Epithelial cell of prostate (primary cell): ENCODE measurements at places on chromosomes 2 and 18.

DNA sequence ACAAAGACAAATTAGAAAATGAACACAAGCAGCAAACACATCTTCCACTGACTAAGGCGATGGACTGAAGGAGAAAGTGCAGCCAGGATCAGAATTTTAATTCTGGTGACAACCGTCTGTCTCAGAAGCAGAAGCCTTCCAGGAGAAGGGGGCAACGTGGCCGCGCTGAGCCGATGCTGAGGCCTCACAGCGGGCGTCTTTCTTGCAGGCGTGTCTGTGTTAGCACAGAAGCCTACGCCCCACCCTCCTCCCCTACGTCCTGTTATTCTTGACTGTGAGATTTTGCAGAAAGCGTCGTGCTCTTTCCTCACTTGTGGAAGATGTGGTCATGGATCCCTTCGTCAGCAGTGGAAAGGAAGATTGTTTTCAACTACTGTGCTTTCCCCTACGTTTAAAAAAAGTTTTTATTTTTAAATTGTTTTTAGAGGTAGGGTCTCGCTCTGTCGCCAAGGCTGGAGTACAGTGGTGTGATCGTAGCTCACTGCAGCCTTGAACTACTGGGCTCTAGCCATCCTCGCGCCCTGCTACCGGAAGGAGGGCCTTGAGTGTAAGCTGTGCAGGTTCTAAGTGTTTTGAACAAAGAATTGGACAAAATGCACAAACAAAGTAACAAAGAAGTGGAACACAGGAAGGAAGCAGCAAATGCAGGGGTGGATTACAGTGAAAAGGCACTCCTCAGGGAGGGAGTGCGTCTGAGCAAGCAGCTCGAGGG, 422.0 kb downstream of the GALR1 start:
- DNase-seq, result no peak

- DNase-seq, result no peak
Measured at GRCh38 chr18:49588171-49588570, 26.3 kb downstream of the LIPG start.

GRCh38 chr2:69615969-69616368, 27.6 kb downstream of the AAK1 start:
- DNase-seq, result no peak

- peak; percentile 56 for DNase-seq
Measured at GRCh38 chr2:101446869-101447268, 28.0 kb downstream of the RFX8 start.

GRCh38 chr2:182319556-182320505, 107.0 kb downstream of the PDE1A start:
- no peak for DNase-seq

- DNase-seq, result no peak
Measured at GRCh38 chr2:186477790-186478189, 8.3 kb upstream of the ZC3H15 start.

DNA sequence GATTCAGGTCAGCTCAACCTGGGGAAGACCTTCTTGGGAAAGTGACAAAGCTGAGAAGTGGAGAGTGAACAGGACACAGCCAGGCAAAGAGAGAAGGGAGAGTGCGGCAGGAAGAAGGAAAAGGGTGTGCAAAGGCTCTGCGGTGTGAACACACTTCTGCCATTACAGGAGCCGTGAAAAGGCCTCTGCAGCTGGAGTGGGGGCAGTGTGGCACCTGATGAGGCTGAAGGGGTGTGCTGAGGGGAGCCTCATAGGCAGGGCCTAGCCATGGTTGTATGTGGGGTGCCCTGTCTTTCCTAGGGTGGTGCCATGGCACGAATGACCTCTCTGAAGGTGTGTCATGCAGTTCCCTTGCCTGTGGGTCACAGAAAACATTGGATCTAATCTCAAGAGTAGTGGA, 347.6 kb downstream of the CYRIA start:
- DNase-seq, result no peak

DNA sequence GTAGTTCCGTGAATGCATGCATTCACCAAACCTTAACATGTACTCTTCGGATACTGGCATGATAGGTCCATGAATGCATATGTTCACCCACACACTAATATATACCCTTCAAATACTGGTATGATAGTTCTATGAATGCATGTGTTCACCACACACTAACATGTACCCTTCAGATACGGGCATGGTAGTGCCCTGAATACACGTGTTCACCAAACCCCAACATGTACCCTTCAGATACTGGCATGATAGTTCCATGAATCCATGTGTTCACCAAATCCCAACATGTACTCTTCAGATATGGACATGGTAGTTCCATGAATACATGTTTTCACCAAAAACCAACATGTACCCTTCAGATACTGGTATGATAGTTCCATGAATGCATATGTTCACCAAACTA, 48.5 kb upstream of the ALKAL2 start:
- no peak for DNase-seq

- no peak for DNase-seq
Measured at GRCh38 chr2:217396586-217396985, 536.7 kb upstream of the TNP1 start.

- no peak for DNase-seq
Measured at GRCh38 chr2:159297042-159297707, 10.7 kb upstream of the WDSUB1 start.

- no peak for DNase-seq
Measured at GRCh38 chr2:118554616-118555015, 292.8 kb downstream of the EN1 start.

- DNase-seq, result no peak
Measured at GRCh38 chr2:39232141-39232540, 11.6 kb downstream of the CDKL4 start.

DNA sequence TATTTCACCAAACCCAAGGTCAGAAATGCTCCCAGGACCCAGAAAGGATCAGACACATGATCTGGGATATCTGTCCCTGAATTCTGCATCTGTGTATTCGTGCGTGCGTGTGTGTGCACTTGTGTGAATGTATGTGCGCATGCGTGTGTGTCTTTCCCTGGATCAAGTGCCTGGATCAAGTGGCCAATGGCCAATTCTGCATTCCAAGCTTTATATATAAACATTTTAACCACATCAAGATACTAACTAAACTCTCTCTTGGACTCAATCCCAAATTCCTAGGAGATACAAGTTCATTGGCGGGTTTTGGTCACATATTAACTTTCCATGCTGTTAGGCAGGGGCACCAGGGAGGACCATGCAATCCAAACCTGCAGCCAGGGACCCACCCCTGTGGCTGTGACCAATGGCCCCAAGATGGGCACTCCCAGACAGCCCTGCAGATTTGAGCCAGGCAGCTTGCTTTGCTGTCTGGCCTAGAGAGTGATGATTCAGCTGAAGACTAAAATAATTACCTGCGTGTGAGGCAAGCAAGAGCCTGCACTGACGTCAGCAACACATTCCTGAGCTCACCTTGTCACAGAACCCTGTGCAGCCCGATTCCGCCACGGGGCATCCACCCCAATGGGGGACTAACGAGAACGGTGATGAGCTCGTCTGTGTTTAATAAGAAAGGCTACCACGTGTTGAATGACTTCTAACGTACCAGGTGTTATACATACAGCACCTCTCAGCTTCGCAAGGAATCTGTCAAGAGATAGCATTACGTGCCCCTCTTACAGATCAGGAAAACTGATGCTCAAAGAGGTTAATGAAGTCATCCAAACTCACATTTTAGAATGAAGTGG, 45.3 kb upstream of the ROCK2 start:
- DNase-seq, result peak; percentile 69

- no peak for DNase-seq
Measured at GRCh38 chr18:2909431-2910140, 62.8 kb downstream of the EMILIN2 start.
